IPS DF 6.9 (cell line): ENCODE measurements at places on chromosomes 12 and 14.

DNA sequence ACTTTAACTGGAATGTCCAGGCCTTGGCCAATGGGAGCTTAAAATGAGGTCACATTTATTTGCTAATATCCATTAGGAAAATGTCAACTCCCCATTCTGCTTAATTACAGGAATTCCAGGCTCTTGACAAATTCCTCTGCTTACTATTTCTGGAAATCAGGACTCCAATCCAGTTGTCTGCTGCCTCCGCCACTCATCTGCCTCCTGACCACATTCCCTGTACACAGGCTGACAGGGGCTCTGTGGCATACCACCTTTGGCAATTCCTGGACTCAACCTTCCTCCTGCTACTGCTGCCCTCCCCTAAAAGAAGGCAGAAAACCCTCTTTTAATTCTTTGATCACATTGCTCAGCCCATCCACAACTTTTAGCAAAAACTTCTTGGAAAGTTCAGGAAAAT lies 37.9 kb downstream of the KICS2 start:
- DNase-seq, result no peak

DNA sequence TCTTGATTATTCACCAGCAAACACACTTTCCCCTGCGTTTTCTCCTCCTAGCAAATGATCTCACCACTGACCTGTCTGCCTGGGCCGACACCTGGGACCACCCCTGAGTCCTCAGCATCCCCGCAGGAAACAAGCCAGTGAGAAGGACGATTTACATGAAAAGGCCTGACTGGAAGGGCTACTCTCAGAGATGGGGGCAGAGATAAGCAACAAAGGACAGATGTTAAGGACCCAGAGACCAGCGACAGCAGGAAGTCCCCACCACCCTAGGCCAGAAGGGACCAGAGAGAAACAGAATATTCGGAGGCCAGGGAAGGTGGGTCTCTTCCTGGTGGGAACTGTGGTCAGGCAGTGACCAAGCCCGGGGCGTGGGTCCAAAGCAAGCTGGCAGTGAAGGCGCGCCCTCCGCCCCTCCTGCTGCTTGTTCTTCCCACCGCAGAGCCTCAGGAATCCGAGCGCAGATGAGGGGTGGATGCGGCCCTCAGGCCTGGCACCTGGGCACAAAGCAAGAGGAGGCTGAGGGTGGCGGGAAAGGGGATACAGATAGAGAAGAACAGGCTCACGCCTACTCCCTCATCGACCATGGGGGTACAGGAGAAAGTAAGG lies 55.8 kb downstream of the STX2 start:
- DNase-seq, result no peak

DNA sequence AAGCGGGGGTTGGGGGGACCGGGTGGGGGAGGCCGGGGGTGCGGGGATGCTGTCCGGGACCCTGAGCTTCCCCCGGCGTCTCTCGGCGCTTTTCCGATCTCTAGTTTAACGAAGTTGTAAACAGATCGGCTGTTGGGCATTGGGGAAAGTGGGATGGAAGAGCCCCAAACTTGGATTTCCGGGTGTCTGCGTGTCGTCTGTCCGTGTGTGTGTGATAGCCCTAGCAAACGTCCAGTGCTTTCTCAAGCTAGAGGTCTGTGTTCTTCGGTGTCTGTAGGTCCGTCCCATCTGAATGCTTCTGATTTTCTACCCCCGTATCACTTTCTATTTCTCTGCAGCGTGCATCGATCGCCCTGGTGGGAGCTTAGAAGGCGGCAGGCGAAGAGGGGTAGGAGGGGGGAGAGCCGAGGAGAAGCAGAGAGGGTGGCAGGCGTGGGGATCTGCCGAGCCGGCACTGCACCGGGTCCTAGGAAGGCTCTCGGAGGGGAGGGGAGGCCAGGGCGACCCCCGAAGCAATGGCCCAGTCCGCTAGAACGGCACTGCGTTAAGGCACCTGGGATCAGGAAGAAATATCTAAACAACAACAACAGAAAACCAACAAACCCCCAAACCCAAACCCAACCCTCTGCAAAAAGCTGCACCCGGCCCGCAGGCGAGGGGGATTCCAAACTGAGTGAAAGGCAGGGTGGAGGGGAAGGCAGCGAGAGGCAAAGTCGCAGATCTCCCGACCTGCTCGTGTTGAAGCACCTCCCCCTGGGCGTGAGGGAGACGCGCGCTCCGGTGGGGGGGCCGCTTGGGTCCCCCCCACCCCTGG lies 1.0 kb downstream of the KCNA1 start:
- no peak for DNase-seq

- no peak for DNase-seq
Measured at GRCh38 chr14:104394409-104394851, 185.1 kb upstream of the C14orf180 start.

DNA sequence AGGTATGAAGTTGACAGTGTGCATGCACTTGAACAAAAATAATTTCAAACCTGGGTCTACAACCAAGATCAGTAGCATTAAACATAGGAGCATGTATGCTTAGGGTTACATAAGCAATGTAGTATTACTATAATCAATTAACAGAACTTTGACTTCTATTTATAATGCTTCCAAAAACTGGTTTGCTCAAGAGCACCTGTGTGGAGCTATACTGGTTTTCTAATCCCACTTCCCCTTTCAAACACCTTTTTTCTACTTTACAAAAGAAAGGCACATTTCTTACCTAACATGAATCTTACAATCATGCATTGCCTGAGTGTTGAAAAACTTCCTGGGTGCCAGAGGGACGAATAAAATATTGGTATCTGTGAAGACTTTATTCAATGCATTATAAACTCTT lies 72.7 kb downstream of the EFCAB11 start:
- DNase-seq, result no peak

DNA sequence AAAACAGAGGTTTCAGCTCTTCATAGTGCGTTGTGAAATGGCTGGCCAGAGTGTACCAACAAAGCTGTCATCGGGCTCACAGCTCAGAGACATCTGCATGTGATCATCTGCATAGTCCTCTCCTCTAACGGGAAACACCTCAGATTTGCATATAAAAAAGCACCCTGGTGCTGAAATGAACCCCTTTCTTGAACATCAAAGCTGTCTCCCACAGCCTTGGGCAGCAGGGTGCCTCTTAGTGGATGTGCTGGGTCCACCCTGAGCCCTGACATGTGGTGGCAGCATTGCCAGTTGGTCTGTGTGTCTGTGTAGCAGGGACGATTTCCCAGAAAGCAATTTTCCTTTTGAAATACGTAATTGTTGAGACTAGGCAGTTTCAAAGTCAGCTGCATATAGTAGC lies 14.3 kb upstream of the PAPLN start:
- DNase-seq, result no peak

DNA sequence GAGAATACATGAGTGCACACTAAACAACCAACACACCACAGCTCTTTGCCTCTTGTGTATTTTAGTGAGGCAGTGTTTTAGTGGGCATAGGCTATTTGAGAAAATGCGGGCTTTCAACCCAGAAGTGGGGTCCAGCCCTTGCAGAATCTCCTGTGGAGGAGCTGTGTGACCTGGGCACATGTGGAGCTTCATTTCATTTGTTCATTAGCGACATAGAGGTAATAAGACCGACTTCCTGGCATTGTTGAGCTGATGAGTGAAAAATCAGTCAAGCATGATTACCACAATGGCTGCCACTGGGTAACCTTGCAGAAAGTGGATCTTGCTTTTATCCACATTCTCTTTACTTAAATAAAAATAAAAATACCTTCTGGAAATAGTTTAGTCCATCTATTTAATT lies 923.5 kb downstream of the BCL11B start:
- no peak for DNase-seq

- no peak for DNase-seq
Measured at GRCh38 chr12:77218278-77218677, 152.9 kb upstream of the E2F7 start.

DNA sequence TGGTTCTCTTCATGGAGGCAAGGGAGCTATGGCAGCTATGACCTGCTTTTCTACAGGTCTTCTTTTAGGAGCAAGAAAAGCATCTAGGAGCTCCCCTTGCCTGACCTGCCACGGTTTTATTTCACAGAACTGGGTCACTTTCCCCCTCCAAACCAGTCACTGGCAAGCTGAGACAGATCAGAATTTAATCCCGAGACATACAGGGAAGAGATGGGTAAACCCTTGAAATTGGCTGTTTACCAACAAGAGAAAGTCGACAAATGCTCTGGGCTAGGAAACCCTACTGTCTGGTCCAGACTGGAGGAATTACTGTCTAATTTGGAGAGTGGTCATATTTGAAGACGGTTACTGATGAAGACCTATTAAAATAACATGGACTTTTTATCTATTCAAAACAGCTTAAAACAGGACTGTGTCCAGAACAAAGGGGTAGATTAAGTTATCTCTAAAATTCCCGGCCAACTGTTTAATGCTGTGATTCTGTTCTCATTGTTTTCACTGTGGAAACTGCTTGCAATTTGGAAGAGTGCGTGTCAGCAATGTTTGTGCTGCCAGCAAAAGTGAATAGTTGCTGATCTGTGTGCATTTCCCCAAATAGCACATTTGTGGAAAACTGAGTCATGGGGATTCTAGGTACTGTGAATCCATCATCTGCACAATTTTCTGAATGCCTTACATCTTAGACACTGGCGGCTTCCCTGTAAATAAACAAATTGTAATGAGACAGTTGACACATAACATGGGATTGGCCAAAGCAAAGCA lies 73.4 kb upstream of the EEA1 start:
- no peak for DNase-seq

DNA sequence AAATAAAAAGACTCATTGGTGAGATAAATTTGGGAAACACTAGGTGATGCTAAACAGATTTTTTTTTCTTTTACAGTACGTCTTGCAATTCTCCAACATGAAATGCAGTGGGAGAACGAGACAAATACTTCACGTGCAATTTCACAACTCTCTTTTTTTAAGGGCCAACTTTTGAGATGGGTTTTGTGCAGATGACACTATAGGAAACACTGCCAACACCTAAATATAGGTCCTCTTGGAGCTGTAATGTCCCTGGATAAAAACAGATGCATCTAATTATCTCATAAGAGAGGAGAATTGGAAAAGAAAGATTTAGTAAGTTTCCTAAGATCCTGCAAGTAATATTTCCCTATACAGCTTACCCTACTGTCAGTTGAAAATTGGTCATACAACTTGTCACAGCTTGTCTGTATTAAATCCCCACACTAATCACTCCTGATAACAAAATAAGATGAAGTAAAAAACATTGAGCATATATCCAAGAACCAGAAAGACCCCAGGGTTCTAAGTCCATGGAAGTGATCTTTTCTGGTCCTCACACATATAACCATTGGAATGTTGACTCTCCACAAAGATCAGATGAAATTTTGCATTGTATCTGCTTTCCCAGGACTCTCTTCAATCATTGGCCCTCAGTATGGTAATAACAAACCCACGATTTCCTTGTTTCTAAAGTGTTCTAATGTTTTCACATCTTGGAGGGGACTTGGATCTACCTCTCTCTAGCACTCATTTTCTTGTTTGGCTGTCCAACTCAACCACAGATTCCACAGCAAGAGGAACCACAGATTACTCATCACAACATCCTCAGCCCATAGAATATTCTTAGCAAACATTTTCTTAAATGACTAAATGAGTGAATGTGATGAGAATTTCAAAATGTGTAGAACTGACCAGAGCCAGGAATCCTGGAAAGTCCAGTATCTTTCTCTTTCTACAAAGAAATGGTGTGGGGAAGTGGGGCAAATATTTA lies 769.4 kb upstream of the USP15 start:
- no peak for DNase-seq

DNA sequence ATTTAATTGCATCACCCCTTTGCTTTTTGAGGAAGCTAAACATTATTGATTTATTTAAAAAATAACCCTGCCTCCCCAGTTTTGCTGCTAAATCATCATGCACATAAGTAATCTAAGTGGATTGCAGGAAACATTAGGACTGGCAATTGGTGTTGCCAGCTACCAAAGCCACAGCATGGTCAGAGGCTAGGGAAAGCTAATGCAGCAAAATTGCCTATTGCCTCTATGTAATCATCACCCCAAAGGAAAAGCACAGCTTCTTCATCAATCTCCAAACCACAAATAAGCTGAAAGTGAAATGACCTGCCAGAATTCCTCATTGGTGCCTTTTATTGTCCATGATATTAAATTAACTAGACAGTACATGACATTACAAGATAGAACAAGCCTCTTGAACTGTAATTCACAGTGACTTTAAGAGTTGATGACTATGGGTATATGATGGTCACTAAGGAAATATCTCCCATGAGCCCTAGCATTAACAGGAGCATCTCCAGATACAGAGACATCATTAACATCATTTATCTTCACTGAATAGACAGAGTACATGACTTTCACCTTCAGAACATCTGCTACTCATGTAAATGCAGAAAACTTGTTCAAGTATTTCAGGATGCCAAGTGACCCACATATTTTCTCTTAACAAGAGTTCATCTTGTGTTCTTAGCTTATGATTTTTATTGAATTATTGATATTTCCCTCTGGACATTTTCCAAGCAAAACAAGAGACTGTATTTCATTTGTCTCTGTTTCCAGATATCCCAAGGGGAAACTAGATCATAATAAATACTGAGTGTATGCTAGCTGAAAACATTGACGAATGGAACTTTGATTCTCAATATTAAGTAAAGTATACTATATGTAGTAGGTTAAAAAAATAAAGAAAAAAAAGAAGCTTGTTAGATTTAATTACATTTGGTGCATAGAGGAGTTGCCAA lies 29.4 kb downstream of the PTPRR start:
- DNase-seq, result no peak
